ENCODE measurements at places on chromosomes 2 and 18.
A peak's percentile ranks its signal among the peaks of the same experiment; 100 is the strongest.

- no peak for DNase-seq
Observed at GRCh38 chr2:233688341-233688740, 4.3 kb upstream of the UGT1A6 start.

DNA sequence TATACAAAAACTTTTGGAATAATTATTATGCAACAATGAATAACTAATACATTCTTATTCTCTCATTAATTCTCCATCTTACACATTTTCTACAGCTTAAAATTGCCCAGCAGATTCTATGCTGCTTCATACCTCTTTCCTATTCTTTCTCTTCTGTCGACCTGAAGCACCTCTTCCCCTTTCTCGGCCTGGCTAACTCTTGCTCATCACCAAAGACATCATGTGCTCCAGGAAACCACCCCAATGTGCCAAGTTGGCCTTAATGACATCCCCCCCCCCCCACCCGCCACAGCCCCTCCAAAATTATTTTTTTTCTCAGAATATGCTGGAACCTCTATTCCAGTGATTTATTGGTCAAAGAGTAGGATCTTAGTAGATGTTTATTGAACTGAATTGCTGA, 43.6 kb downstream of the ZNF521 start:
- no peak for DNase-seq

GRCh38 chr18:70421471-70422390, 132.9 kb downstream of the SOCS6 start:
- DNase-seq, result peak; percentile 94

GRCh38 chr2:218419630-218420216, 800 bp downstream of the VIL1 start:
- no peak for DNase-seq

DNA sequence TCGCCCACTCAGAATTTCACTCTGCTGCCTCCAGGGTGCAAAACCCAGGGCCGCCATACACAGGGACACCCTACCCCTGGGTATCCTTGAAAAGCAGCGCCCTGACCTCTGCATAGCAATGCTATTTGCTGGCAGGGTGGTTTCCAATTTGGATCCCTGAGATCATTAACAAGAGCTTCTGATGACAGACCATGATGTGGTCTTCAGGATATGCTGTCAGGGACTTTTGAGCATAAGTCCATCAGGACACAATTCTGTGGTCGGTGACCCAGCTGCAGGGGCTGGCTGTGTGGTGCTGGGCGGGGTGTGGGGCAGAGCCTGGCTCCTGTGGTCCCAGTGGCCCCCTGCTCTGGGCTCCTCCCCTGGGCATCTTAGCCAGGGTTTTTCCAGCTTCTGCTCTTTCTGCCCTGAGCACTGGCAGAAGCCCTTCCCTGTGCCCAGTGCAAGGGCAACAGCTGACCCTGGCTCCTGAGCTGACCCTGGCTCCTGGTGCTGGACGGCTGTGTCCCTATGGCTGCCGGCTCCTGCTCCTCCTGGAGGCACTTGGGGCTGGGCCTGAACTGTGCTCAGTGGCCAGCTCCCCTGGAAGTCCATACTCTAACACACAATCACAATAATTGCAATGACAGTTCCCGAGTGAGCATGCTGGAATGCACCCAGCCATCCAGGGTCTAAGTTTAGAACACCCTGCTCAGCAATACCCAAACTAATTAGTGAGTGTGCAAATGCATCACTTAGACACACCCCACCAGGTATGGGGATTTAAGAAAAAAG, 271.5 kb downstream of the HDAC4 start:
- no peak for DNase-seq

DNA sequence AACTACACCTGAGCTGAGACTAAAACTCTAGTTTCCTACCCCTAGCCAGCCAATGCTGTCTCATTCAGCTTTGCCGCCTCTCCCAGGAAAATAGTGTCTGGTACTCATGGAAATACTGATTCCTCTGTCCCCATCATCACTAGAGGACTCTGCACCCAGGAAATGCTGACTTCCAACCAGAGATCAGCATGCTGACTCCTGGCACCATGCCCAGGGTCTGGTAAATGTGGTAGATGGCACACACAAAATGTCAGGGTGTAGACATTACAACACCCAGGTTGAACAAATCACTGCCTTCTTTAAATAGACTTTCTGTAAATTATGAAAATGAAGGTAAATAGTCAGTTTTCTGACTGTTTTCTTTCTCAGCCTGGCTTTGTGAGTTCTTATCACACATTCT, 307.3 kb upstream of the CHAC2 start:
- DNase-seq, result no peak

DNA sequence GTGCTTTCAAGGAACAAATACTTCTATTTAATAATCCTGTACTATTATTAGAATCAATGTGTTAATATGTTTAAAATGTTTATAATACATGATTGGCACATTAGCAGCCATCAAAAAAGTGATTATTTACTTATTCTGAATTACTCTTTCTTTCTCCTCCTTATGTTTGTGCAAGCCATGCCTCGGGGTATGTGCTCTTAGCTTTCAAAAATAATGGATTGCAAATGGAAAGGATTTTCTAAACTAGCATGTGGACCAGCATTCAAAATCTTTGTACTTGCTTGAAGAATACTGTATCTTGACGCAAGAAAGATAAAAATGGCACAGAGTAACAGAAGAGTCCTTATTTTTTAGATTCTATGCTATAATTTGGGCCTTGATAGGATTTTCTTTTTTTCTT, 156.5 kb downstream of the CDH7 start:
- DNase-seq, result no peak

- no peak for DNase-seq
Observed at GRCh38 chr2:45134014-45134413, 124.8 kb upstream of the SIX2 start.

GRCh38 chr18:10032331-10033015, 118.7 kb downstream of the VAPA start:
- no peak for DNase-seq

GRCh38 chr18:45876161-45876560, 50.7 kb downstream of the SIGLEC15 start:
- no peak for DNase-seq

DNA sequence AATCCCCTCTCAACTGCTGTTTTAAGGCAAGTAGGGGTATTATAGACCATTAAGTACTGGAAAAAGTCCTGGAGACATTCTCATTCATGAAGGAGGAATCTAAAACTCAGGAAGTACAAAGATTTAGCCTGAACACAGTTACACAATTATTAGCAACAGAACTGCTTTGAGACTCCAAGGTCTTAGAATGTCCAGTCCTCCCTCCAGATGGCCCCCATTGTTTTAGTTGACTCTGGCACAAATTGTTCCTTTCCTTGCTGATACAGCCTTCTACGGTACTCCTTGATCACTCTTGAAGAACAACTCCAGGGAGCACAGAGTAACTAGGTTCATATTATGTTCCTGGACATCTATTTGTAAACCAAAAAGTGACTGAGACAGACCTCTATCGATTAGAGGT, 210.1 kb upstream of the RND3 start:
- DNase-seq, result peak; percentile 6

- DNase-seq, result no peak
Observed at GRCh38 chr2:9001229-9001628, 2.3 kb downstream of the MBOAT2 start.

GRCh38 chr2:96174251-96175144, 29.3 kb upstream of the DUSP2 start:
- peak; percentile 40 for DNase-seq

DNA sequence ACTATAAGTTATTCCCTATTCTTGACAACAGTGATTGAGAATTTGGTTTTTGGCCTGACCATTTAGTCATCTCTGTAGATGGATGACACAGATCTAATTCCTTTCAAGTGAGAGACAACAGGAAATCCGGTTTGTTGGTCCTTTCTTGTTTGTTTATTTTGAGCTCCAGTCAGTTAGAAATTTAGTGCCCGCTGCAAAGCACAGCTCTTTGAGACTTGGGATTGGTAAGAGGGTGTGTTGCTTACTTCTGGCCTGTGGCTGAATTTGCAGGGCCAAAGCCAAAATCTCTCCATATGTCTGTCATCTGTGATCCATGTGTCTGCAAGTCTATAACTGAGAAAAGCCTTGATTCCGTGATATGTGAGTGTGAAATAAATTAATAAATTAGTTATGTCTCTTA, 74.3 kb downstream of the BIN1 start:
- peak; percentile 50 for DNase-seq

DNA sequence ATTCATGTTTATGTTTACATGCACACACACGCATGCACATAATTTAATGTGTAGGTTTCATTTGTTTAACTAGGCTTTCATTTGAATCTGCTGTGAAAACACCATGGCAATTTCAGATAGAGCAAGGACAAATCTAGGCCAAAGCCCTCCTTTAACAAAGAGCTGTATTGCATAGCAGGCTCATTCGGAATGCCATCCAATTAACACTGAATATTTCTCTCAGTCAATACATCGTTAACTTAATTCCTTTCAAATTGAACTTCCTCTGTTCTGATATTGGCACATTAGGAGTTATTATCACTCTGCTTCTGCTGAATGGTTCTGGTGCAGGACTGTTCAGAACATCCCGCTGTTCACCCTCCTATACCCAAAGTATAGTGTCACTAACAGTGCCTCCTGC, 435.1 kb upstream of the CDH20 start:
- DNase-seq, result no peak

DNA sequence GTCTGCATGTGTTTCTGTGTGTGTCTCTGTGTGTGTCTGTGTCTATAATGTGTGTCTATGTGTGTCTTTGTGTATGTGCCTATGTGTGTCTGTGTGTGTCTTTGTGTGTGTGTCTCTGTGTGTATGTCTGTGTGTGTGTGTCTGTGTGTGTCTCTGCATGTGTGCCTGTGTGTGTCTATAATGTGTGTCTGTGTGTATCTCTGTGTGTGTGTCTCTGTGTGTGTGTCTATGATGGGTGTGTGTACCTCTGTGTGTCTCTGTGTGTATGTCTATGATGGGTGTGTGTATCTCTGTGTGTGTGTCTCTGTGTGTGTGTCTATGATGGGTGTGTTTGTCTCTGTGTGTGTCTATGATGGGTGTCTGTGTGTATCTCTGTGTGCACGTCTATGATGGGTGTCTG, 126.2 kb upstream of the GPC1 start:
- no peak for DNase-seq

DNA sequence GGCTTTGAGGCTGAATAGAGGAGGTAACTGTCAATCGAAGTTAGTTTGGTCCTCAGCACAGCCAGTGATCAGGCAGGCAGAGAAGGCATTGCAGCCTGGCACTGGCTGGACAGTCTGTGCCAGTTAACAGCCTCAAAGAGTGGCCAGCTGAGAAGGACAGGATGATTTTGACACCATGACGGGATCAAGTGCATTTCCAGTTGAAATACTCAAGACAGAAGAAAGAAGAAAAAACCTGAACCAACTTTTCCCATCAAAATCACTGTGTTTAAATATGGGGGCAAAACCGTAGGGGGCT, 96.7 kb upstream of the ZCCHC2 start:
- no peak for DNase-seq

DNA sequence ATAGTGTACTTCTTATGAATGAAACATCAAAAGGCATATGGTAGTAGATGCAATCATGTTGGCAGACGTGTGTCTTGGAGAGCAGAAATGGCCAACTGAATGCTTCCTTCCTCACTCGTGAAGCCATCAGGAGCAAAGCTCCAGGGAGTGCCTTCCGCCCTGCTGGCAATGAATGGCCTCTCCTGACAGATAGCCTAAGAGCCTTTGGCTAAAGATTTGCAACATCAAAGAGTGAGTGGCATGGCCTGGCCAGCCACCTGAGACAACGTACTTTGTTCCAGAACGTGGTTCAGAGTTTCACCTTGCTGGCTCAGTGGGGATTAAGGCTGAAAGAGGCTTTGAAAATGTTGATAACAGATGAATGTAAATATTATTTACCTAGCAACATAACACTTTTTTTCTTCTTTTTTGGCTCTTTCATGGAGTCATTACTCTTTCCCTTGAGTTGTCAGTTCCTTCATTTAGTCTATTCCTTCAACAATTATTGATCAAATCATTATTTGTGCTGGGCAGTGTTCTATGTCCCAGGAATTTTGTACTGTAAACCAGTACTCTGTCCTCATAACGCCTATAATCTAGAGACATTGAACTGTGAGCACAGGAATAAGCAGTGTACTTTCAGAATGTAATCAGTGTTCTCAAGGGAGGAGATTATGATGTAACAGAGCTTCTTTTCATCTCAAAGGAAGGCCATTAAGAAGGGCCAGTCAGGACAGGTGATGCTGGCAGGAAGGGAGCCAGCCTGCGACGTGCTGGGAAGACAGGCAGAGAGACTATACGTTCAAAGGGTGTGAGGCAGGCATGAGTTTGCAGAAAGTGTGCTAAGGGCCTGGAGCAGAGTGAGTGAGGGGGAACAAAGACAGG, 59.4 kb upstream of the SH3RF3 start:
- peak; percentile 18 for DNase-seq

Measured in AG10803 (cell line).